ENCODE measurements at places on chromosomes 6 and 20.
A peak's percentile ranks its signal among the peaks of the same experiment; 100 is the strongest.

DNA sequence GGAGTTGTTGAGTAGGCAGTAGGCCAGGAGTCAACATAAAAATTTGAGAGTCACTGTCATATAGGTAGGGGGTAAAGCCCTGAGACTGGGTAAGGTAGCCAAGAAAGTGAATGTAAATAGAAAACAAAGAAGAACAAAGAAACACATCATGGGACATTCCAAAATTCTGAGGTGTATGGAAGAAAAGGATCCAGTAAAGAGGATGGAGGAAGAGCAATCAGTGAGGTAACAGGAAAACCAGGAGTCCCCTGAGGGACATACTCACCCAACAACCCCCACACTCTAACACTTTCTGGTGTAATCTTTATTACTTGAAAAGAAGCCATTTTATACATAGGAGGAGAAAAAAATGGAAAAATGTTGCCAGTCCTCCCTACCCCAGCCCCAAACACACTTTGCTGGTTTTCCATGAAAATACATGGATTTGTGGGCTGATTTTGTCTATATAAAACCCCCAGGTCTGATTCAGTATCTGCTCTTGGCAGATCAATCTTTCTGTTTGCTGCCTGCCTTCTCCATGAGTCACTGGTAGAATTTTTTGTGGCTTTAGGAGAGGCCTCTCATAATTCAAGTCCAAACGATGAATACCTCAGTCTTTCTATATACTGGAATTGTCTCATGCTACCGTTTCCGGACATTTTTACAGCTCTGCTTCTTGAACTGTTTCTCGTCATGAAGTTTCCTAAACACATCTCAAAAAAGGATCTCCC lies 271.4 kb upstream of the MAN1A1 start:
- DNase-seq, result no peak

DNA sequence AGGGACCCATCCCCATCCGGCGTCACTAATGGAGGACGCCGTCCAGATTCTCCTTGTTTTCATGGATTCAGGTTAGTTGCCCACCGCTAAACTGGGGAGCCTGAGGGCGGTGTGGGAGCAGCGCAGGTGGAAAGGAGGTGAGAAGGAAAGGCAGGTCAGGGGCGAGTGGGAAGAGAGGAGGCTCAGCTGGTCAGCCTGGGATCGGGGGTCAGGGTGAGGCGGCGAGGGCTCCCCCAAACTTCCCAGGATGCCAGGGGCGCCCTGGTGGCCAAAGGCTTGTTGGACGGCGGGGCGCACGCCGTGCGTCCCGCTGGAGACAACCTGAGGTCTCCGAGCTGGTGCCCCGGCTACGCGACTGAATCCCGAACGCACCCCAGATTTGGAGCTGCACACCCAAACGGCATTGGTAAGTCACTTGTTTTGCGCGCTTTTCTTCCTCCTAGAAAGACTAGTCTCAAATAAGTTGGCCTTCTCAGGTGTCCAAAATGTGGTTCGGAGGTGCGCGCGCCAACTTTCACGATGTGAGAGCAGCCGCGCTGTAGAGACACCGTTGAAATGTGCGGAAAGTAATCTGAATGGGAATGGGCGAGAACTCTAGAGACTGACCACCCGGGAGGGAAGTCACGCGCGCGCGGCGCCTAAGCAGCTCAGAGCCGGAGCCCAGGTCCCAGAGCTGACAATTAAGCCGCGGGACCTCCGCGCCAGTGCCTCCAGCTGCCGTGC lies 9.7 kb downstream of the GNAS-AS1 start:
- no peak for DNase-seq

- no peak for DNase-seq
Observed at GRCh38 chr6:31225735-31226134, 46.2 kb downstream of the HLA-C start.

DNA sequence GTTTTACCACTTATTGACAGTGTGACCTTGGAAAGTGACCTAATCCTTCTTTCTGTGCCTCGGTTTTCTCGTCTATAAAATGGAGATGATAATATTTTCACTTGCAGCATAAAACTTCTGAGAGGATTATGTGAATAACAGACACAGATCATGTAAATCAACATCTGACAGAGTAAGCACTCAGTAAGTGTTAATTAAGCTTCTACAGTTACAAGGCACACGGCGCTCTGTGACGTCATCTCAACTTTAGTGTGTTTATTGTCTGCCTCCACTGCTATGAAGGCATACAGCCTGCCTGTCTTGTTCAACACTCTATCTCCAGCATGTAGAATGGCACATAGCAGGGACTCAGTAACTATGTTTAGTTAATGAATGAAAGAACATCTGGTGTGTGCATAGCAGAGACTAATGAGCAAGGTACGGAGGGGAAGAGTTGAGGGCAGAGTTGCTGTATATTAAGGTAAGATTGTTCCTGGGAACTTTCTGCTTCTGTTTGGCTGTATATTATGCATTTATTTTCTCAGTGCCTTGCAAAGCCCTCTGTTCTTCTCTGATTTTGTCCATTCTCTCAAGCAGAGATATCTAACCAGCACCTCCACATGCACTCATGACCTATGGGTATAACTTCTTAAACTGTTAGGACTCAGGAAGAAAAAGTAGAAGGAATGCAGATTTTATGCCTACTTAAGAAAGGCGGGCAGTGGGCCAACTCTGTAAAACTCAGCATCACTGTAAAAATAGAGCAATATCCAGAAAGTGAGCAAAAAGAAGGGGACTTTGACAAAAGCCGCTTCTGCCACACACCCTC lies 66.4 kb upstream of the STMND1 start:
- no peak for DNase-seq

DNA sequence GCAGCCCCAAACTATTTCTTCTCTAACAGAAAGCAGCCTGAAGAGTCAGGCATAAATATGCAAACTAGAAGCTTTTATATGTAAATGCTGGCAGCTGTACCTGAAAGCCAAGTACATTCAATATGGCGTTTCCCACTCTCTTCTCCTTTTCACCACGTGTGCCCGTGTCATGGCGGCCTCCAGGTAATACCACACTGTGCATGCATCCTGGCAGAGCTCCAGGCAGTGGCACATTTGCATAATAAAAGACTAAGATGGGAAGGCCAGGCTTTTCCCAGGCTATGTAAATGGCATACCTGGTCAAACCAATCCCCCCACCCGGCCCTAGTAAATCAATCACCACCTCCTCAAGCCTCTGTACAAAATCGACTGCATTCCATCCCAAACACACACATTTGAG lies 120.6 kb downstream of the MMUT start:
- no peak for DNase-seq

DNA sequence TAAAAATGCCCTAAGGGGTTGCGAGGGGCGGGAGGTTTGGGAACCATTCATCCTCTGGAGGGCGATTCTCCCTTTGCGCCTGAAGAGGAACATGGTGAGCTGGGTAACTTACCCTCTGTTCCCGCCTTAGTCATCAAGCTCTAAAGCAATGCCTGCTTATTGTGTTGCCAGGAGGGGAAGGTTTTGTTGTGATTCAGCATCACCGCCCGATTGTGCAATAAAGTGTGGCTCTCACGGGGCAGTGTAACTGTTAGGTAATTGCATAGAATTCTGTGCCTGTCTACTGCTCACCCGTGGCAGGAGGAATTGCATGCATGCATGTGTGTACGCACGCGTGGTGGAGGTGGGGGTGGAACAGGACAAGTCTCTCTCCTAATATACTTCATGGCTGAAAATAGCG lies 95.5 kb upstream of the AGPAT4 start:
- DNase-seq, result no peak

- peak; percentile 28 for DNase-seq
Observed at GRCh38 chr6:129280749-129281148, 397.8 kb downstream of the LAMA2 start.

- DNase-seq, result no peak
Observed at GRCh38 chr20:15594158-15594695, 979.0 kb downstream of the KIF16B start.

DNA sequence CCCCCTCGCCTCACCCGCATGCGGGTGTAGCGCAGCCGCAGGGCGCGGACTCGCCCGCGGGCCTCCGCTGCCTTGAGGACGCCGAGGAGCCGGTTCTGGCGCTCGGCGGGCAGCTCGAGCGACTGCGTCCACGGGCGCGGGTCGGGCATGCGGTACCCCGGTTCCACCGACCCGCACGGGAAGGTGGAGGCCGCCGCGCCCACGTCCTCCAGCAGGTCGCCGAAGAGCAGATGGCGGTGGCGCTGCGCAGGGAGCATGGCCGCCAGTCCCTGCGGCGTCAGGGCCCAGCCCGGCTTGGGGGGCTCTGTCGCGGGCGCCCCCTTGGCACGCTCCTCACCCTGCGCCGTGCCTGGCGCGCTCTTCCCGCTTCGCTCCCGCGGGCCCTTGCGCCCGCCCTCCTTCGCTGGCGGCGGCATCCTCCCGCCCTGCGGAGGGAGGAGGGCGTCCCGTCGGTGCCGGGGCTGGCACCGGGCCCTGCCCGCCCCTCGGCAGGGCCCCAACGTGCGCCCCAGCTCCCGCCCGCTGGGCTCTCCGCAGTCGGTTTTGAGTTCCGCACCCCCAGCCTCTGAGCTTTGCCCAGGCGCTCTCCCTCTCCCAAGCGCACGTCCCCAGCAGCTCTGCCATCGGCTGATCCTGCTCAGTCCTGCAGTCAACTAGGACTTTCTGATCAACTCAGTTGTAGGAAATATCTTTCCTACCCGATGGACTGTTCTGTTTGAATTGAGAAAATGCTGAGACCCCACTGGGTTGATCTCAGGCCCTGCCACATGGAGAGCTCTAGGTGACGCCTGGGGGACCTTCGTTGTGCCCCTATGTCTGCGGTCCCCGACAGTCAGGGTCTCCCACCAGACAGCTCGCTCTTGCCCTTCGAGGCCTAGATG lies at the start of gene LKAAEAR1:
Gene LKAAEAR1 (minus strand): TSS at position 595 of the 881 bp plus-strand sequence. CDS start 179 bp downstream, at position 416.
- DNase-seq, result no peak

DNA sequence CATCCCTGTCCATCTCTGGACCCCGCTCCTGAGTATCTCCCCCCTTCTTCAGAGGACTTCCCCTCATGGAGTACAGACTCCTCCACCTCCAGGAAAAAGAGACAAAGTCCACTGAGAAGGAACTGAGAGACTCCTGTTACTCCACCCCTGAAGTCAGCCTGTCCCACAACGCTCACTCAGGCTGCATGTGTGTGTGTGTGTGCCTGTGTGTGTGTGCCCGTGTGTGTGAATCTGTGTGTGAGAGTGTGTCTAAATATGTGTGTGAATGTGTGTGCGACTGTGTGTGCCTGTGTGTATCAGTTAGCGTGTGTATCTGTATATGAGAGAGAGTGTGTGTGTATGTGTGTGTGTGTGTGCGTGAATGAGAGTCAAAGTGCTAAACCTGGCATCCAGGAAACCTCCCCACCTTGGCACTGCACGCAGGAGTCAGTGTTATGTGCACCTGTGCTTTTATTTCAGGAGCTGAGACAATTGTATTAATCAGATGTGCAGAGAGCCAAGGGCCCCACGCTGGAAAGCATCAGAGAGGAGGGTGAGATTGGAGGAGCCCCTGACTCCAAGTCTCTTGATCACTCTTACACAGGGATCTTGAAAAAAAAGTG lies 39.0 kb downstream of the HLA-A start:
- DNase-seq, result no peak

DNA sequence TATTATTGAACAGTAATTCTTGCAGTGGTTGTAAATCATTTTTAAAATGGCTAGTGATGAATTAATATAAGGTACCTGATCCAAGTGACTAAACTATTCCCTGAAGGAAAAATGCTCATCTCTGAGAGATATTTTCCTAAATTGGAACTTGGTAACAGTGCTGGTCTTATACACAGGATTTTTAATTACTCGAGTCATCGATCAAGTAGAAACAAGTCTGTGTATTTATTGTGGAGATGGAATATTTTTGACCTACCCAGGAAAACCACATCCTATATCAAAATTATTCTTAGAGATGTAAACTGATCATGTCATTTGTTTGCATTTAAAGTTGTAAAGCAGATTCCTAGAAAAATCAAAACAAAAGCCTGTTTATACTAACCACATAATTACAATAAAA lies 166.9 kb downstream of the MOXD1 start:
- DNase-seq, result no peak

DNA sequence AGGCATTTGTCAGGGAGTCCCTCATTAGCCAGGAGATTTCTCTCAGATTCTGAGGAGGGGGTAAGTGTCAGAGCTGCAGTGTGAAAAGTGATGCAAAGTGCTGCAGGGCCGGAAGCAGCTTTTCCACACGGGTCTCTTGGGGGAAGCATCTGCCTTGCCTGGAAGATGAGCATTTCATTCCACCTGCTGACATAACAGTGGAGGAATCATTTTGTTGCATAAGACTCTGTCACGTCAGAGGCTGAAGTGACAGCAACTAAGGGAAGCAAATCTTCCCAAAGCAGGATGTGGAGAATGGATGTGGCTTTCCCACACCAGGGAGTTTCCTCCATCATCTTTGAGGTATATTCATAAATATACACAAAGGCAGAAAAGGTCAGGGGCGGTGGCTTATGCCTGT lies 22.8 kb downstream of the DCBLD1 start:
- no peak for DNase-seq

GRCh38 chr6:11772109-11772825 lies 6.3 kb downstream of the ADTRP start:
- DNase-seq, result no peak

DNA sequence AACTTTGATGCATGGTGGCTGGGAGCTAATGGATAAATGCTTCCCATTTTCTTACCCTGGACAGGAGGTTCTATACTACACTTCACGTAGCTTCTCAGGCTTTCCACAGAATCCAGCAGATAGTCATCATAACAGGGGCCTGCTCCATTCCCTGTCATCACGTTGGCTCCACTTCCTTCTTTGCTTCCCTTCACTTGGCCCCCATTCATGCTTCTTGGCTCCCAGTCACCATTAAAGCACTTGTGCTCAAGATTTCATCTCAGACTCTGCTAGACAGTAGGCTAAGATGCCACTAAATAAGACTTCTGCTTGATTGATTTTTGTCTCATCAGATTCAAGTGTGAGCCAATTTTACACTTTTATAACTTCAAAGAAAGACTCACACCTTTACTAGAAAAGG lies 134.5 kb upstream of the ENPP5 start:
- DNase-seq, result no peak

DNA sequence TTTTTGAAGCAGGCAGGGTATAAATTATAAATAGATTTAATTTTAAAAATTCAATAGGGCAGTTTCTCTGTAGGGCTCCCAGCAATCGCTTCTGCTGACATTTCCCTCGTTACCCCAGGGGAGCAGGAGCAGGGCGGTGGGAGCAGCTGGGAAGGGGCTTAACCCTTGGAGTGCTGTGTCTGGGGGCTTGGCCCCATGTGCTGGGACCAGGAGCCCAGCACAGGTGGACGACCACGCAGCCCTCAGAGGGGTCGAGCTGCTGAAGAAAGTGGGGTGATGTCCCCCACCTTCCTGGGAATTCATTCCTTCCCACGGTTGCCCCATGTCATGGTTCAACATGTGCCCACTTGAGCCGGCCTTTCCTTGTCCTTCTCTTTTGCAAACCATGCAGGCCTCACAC lies 67.5 kb upstream of the STX16 start:
- no peak for DNase-seq

DNA sequence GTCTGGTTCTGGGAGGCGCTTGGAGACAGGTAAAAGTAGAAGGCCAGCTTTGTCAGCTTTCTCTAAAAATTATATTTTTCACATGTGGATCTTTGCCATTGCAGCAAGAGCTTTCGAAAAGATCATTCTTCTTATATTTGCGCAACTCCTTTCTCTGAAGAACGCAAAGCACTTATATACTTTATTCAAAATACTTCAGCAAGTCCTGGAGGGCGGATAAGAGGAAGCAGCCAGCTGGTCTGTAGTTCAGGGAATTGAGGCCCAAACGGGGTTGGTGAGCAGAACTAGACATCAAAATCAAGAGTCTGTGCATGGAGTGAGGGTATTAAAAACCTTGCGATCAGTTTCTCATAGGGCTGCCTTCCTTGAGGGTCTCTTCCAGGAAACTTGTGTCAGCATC lies 182.3 kb downstream of the DTNBP1 start:
- DNase-seq, result no peak
